ENCODE measurements at places on chromosomes 7 and 10.

- no peak for DNase-seq
Measured at GRCh38 chr7:8437606-8438005, 4.2 kb downstream of the NXPH1 start.

- DNase-seq: no peak
Measured at GRCh38 chr7:45198986-45199385, 41.4 kb downstream of the RAMP3 start.

DNA sequence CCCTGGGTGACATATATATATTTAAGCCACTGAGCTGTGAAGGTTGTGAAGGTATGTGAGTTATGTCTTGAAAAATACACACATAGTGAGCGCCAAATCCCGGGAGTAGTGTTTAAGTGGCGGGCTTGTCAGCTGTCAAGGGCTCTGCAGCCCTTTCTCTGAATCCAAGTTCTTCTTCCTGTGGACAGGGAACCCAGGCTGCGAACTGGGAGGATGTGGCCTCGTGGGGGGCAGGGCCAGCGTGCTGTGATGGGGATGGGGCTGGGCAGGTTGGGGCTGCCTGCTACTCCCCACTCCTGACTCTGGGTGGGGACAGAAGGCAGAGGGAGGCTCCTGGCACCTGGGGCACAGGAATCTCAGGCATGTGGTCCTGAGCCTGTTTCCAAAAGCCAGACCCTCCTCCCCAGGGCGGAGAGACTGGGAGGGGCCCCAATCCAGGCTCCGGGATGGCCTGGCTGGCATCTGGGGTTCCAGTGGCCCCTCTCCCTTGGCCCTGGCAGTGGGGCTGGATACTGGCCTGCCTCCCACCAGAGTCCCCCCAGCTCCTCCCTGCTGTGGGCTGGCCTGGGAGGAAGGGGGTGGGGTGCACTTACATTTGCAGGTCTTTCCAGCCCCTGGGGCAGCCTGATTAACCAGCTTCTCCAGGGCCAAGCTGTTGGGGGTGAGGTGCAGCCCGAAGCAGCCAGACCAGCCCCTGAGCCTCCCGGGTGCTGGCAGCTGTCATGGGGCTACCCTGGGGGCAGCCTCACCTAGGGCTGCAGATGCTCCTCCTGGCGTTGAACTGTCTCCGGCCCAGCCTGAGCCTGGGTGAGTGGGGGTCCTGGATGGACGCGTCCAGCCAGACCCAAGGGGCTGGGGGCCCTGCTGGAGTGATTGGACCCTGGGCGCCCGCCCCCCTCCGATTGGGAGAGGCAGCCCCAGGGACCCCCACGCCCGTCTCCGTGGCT lies at the start of gene UPK3B:
Gene UPK3B, plus strand, starts transcription at position 622 of the 947 bp plus-strand sequence. Its CDS starts 101 bp downstream, at position 723.
- peak; percentile 81 for DNase-seq

- DNase-seq: peak; percentile 37
Measured at GRCh38 chr10:122647383-122647968, 52.2 kb downstream of the C10orf120 start.

DNA sequence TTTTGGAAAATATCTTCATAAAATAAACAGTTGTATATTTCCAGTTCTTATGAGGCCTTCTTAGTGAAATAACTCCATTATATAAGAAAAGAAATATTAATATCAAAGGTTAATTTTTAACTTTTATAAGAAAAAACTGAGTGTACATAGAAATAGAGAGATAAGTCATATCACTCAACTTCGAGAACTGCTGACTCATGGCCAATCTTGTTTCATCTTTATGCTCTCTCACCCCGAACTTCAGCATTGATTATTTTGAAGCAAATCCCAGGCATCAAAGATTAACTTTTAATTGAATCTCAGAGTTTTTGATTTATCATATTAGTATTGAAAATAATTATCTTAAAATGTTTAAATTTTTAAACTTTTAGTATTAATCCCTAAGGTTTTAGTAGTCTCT lies 527.1 kb downstream of the GFRA1 start:
- DNase-seq: no peak

- peak; percentile 78 for DNase-seq
Measured at GRCh38 chr10:56745490-56745889, 384.4 kb upstream of the ZWINT start.
